ENCODE measurements at places on chromosomes 3 and 15. TPM values are rescaled to one million over a fixed set of nuclear protein-coding genes. Genes with fewer than 3 reads are reported as not detected.
A peak's percentile ranks its signal among the peaks of the same experiment; 100 is the strongest.

GRCh38 chr3:184746131-184747120, 34.6 kb upstream of the MAGEF1 start:
- no peak for DNase-seq

DNA sequence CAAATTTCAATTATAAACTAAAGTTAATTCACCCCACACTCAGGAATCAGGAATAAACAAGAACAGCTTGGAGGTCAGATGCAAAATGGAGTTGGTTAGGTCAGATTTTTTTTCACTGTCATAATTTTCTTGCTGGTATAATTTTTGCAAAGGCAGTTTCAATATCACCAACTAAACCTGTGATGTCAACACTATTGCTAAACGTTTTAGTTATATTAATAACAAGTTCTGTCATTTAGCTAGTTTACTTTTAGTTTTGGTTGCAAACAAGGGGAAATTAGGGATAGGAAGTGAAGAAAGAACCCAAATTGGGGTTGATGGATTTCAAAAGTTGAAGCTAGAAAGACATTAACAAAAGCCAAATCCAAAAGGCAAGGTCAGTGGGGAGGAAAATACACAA, 4.6 kb upstream of the CPB1 start:
- no peak for DNase-seq

DNA sequence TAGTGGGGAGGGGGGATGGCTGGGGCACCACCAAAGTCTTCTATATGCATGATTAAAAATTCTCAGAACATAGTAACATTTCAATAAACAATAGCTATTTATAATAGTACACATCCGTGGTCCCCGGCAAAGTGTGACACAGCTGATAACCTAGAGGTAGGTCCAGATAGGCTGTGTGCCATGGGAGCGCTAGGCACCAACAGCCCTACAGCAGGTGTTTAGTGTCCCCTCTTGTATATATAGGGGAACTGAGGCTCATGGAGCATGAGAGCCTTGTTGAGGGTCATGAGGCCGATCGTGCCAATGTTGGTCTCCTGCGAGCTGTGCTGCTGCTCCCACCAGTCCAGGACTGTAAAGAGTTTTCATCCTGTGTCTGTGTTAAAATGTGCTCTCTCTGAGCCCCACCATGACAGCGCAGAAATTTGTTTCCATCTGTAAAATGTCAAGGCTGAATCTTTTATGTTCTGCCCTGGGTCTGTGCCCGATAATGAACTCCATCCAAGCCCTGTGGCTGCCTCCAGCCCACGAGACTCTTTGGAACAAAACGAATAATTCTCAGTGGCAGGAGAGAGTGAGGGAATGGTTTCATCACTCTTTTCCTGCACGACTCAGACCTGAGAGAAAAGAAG, 14.5 kb downstream of the TMEM158 start:
- DNase-seq: no peak

The POTEB gene
- polyA plus RNA-seq: not detected

GRCh38 chr15:48966595-48967301, 3.0 kb upstream of the SHC4 start:
- DNase-seq: no peak

GRCh38 chr15:83612898-83613635, 40.9 kb upstream of the ADAMTSL3 start:
- no peak for DNase-seq

The CCR1 gene
- 0.08 TPM for polyA plus RNA-seq

DNA sequence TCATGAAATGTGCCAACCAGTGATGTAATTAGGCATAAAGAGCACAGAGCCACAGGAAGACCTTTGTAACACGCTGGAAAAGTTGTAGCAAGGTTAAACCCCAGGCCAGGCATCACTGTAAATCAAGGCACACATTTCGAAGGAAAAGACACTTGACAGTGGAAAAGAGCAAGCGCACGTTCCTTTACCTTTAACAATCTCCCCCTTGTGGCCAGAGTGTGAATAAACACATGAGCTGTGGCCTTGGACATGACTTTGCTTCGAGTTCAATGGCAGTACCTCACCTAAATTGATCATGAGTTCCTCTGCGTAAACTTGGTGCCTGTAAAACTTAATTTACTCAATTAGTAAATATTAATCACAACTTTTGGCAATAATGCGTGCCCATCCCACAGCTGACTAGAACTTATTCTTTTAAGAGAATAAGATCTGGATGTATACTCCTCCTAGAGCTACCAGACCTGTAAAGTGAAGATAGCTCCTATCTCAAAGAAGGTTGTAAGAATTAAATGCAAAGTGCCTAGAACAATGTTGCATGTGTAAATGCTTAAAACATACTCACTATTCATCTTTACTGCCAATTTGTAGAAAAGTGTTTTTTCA, 757.0 kb upstream of the NECTIN3 start:
- peak; percentile 59 for DNase-seq

DNA sequence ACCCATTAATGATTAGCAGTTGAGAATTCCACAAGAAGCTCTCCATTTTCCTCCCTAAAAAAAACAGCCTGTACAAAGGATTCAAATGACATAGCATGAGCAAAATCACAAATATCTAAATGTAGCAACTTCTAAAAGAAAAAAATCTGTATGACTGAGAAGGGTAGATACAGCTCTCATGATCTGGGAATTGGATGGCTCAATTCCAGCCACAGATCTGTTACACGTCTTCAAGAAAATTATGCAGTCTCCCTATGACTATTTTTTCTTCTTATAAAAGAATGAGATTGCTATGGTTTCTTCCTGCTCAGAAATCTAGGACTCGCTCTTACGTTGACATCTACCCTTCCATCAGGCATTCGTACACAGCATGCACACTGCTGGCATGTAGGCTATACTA, 71.5 kb downstream of the PLCH1 start:
- no peak for DNase-seq

- DNase-seq: no peak
Measured at GRCh38 chr3:73459711-73460110, 165.0 kb downstream of the PDZRN3 start.

DNA sequence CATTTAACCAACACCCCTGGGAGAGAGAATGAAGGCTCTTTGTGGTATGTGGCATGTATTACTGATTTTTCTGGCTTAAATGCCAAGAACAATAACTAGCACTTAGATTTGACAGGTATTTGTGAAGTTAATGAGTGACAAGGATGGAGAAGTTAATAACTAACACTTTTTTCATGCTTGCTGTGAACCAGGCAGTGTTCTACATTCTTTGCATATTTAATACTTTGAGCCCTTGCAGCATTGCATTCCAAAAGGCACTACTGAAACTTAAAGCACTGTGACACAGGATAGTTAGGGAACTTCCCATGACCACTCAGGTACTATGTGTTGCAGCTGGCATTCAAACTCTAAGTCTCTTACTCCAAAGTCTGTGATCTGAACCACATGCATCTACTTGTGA, 650.6 kb downstream of the ZPLD1 start:
- DNase-seq: no peak

The SPINK8 gene
- polyA plus RNA-seq: not detected

DNA sequence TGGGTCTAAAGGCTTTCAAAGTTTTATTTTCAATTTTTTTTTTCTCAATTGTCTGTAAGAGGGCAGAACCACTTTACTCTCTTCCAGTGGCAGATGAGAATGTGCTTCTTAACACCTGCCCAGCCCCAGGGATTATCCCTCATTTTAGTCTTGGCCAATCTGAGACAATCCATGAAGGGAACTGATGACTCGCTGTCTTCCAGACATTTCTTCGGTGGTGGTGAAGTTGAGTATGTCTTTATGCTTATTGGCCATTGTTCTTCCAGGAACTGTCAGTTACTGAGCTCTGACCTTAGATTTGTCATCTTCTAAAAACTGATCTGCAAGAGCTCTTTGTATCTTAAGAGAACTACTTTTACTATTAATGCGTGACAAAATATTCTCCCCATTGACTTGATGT, 139.5 kb downstream of the TJP1 start:
- no peak for DNase-seq

The GADL1 gene
- polyA plus RNA-seq: not detected

- no peak for DNase-seq
Measured at GRCh38 chr3:109985943-109986555, 648.7 kb upstream of the DPPA4 start.

GRCh38 chr3:117126946-117127546, 417.5 kb downstream of the TUSC7 start:
- DNase-seq: no peak

GRCh38 chr3:50003824-50004223, 63.9 kb downstream of the RBM6 start:
- no peak for DNase-seq

The TMEM207 gene
- polyA plus RNA-seq: not detected

The ACKR2 gene
- not detected for polyA plus RNA-seq

DNA sequence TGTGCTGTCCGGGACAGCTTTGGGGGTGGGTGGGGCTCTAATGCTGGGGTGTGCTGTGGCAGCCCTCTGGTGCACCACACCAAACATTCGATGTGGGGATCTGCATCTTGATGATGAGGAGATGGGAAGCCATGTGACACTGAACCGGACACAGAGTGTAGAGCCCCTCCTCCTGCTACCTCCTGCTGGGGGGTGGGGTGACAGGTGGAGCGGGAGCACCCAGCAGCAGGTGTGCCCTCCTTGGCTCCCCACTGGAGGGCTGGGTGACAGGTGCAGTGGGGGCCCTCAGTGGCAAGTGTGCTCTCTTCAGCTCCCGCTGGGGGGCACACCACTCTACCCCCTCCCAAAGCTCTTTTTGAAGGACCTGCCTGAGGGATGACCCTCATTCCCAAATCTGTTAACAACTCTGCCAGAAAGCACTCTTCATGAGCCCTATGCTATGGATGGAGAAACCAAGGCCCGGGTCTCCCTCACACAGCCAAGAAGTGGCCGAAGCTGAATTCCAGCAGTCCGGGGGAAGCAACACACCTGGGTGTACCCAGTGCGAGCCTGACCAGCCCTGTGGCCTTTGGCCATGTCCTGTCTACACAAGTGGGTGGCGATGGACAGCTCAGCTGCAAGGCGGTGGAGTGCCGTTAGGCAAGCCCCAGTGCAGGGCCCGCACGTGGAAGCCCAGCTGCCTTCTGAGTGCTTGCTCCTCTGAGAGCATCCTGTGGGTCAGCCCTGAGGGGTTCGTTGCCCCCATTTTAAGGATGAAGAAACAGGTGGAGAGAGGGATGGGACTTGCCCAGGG, 609 bp upstream of the UROC1 start:
- no peak for DNase-seq

DNA sequence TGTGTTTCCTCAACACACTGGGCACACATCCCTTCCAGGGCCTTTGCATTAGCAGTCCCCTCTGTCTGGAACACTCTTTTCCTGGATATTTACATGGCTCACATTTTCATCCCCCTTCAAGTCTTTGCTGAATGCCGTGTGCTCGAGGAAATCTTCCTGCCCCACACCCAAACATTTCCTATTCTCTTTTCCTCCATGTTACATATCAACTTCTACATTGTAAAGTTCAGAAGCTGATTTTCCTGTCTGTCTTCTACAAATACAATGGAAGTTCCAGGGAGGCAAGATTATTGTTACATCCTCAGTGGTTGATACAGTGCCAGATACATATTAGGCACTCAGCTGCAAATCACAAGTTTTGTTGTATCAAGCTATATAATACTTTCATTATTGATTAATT, 4.1 kb downstream of the ACAD11 start:
- no peak for DNase-seq

- DNase-seq: no peak
Measured at GRCh38 chr15:82313446-82313845, 35.8 kb downstream of the GOLGA6L10 start.

The CPN2 gene
- not detected for polyA plus RNA-seq

DNA sequence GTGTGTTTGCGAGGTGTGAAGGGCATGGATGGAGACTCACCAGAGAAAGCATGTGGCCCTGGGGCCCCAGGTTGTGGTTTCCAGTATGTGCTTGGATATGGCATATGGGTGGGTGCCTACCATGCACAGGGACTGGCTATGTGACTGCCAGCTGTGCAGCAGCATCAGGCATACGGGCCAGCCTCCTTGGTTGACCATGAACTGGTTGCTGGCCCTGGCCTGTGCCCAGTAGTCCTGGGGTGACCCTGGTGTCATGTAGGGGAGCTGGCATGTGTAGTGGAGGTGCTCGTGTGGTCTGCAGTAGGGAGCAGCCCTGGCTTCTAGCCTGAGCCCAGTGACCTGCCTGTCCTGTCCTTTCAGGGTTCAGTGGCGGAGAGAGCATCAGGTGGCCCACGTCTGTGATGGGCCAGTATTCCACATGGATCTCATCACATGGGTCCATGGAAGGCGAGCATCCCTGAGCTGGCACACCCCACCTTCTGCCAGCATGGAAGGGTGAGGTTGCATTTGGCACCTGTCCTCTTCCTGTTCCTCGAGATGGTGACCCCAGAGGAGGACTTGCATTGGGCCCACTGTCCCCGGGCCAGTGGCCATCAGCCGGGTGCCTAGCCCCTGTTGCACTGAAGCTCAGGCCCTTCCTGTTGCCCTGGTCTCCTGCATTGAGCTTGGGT, 228.9 kb downstream of the SNRPN start:
- no peak for DNase-seq

The LMOD3 gene
- 0.05 TPM for polyA plus RNA-seq

GRCh38 chr3:119588112-119588511, 8.8 kb downstream of the ADPRH start:
- DNase-seq: no peak

The STOML1 gene
- polyA plus RNA-seq: 18.7 TPM

The SCAP gene
- 34.5 TPM for polyA plus RNA-seq

- DNase-seq: no peak
Measured at GRCh38 chr3:114420072-114420471, 126.2 kb downstream of the TIGIT start.

- no peak for DNase-seq
Measured at GRCh38 chr3:169891886-169892285, 19.5 kb upstream of the SAMD7 start.

- DNase-seq: no peak
Measured at GRCh38 chr3:136120373-136121348, 75.5 kb downstream of the MSL2 start.

Data from naive thymus-derived CD4-positive, alpha-beta T cell (primary cell).